ENCODE measurements at places on chromosomes 16 and 17.

DNA sequence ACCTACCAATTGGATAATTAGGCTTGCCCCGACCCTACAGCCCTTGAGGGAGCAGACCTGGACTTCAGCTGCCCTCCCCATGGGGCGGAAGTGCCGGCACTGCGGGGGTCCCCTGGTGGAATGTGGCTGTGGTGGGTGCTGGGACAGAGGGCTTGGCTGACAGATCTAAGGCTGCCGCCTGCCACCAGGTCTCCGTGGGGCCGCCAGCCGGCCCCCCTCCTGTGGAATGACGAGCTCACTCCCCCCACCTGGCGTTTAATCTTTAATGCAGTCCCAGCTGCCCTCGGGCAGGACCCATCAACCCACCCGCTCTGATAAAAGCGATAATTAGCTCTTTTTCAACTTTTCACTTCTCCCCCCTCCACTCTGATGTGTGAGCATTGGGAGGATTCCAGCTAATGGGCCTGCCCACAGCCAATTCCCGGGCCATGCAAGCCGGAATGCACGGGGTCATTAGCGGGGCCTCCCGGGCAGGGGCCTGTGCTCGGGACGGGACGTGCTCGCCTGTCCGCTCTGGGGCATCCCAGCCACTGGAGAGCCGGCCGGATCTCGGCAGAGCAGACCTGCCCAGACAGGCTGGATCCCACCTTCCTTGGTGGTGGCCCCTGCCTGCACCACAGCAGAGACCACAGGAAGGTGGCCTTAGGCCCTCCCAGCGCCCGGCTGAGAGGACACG, 28.3 kb upstream of the GOSR2 start:
- no peak for DNase-seq

DNA sequence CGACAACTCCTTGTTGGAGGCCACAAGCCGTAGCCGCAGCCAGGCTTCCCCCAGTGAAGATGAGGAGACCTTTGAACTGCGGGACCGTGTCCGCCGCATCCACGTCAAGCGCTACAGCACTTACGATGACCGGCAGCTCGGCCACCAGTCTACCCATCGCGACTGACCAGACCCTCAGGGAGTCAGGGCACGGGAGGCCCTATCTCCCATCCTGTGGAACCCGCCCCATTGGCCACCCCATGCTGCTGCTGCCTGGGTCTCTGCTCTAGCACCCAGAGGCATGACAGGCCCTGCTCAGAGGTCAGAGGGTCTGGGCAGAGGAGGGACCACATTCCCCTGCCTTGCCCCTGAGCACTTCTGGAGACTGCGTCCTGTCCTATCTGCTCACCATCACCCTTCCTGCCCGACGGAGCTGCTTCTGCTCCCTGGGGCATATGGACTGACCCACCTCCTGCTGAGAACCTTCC, 8.9 kb downstream of the TNFAIP1 start:
- no peak for DNase-seq

DNA sequence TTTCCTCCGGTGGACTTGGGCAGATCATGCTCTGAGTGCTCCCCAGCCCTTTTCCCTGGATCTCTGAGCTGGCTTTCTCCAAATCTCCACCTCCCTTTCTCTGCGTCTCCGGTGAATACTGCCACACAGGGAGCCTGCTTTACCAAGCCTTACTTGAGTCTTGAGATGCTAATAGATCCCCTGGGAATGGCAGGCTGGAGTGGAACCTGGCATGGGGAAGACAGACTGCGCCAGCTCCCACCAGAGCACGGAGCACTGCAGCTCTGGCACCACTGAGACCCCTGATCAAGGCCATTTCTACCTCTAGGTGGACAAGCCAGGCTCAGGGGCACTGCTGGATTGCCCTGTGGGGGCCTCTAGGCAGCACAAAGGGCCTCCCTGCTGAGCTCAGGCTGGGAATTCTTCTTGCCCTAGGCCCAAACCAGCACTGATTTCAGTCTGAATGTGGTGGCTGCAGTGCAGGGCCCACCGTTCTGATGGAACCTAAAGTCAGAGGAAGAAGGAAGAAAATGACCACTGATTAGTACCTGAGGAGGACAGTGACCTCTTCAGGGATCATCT, 74.3 kb upstream of the CRHR1 start:
- no peak for DNase-seq

DNA sequence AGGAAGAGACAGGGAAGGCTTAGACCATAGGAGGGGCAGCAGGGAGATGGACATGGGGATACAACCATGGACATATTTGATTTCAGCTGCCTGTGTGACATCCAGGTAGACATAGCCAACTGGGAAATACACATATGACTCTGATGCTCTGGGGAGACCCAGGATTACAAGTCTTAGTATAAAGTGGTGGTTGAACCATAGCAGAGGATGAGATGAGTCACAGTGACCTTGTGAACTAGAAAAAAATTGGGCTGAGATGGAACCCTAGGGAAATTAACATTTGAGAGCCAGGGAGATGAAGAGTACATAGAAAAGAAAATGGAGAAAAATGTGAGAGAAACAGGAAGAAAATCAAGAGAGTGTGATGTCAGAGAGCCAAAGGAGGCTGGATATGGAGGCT, 10.2 kb downstream of the MARCHF10 start:
- DNase-seq: no peak

- DNase-seq: no peak
Observed at GRCh38 chr17:32827227-32827626, 49.7 kb downstream of the MYO1D start.

DNA sequence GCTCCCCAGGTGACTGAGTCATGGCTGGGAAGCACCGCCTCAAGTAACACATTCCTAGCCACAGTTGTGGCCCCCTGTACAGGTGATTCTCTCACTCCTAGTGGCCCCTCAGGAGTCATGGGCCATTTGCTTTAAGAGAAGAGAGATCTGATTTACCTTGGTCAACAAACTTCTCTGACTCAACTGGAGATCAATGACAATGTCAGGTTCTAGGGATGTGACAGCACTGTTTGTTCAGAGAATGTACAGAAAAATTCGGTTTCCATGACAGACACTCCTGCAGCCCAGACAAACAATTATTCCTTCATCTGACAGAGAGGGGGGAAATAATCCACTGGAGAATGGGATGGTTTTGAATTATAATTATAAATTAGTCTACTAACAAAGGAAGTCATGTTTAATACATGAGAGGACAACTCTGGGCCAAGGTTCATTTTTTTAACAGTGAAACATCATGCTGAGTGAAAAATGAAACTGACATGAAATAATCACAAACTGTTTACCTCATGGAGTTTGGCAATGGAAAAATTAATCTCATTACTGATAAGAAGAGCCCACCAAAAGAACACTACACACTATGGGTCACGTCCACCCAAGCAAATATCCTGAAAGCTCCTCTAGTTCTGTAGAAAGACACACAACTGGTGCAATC, 9.7 kb downstream of the ERN1 start:
- DNase-seq: no peak

- no peak for DNase-seq
Observed at GRCh38 chr17:57746221-57746620, 1.1 kb upstream of the CCDC182 start.

- peak; percentile 7 for DNase-seq
Observed at GRCh38 chr16:35252356-35252936, 1793.0 kb downstream of the TP53TG3F start.

- DNase-seq: no peak
Observed at GRCh38 chr17:69268543-69269014, 40.0 kb upstream of the ABCA10 start.

DNA sequence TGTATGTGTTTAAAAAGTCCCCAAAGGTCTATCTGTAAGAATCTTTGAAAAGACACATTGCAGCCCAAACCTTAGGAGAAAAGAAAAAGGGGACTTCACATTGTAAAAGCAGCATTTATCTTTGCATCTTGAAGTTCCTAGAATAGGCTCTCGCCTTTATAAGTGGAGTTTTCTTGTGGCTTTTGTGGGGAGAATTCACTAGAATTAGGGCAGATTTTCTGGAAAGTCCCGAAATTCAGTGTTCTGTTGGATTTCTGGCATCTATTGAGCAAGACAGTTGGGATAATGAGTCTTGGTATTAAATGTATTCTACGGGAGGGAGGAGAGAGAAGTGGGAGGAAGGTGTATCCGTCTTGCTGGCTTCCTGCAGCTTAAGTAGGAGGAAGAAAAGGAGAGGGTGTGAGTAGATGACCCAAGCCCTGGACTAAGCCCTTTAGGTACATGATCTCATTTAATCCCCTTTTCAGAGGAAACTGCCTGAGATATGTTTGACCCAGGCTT, 62.6 kb downstream of the PRKCA start:
- DNase-seq: no peak

DNA sequence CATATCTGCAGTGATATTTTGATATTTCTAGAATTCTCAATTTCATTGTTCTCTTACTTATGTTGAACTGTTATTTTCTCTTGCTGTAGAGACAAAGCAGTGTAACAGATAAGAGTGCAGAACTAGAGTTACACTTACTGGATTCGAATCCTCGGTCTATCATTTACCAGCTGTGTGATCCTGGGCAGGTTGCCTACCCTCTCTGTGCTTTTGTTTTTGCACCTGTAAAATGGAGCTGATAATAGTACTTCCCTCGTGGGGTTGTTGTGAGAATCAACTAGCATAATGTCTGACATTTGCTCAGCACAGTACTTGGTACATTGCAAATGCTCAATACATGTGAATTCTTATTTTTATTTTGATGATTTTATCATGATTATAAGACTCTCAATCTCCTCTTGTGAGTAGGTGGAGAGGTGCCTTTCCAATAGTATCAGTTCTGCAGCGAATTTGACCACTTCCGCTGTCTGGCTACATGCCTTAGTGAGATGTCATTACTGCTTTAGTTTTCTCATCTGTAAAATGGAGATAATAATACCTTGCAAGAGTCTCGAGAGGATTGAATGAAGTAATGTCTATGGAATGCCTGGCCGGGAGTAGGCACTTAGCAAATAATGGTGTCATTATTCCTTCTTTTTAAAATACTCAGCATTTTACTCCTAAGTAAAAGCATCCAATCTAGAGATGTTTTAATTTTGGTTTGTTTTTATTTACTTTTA, 312.2 kb upstream of the MAF start:
- no peak for DNase-seq

- DNase-seq: no peak
Observed at GRCh38 chr16:80974649-80975376, 31.9 kb downstream of the CMC2 start.

- DNase-seq: no peak
Observed at GRCh38 chr17:47745037-47745380, 12.0 kb downstream of the TBX21 start.

DNA sequence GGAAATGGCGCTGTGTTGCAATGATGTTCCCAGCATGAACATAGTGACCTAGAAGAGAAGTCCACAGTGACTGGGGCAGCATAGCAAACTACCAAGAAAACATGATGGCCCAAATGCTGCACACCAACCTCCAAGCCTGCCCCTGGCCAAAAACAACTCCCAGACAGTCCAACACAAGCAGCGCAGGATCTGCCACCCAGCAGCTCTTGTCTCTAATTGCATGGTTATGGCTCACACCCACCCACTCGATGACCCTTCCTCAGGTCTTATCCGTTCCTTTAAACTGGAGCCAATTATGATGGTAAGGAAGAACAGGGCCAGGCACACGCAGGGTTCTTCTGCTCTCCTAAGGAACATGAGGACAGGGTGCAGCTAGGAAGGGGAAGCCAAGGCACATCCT, 2.9 kb downstream of the MRPL27 start:
- DNase-seq: no peak

- DNase-seq: no peak
Observed at GRCh38 chr17:4326608-4327007, 39.9 kb downstream of the UBE2G1 start.

GRCh38 chr17:68953340-68953997, 1.7 kb downstream of the ABCA8 start:
- DNase-seq: no peak

- DNase-seq: peak; percentile 46
Observed at GRCh38 chr16:86297866-86298757, 212.2 kb upstream of the FOXF1 start.

GRCh38 chr17:40093580-40094201, 6.7 kb downstream of the NR1D1 start:
- DNase-seq: no peak

GRCh38 chr17:63696381-63696961, 3.5 kb downstream of the LIMD2 start:
- DNase-seq: peak; percentile 36

- DNase-seq: peak; percentile 75
Observed at GRCh38 chr17:1055751-1056645, 59.1 kb downstream of the TIMM22 start.

GRCh38 chr17:56724664-56725063, 109.1 kb downstream of the C17orf67 start:
- no peak for DNase-seq

DNA sequence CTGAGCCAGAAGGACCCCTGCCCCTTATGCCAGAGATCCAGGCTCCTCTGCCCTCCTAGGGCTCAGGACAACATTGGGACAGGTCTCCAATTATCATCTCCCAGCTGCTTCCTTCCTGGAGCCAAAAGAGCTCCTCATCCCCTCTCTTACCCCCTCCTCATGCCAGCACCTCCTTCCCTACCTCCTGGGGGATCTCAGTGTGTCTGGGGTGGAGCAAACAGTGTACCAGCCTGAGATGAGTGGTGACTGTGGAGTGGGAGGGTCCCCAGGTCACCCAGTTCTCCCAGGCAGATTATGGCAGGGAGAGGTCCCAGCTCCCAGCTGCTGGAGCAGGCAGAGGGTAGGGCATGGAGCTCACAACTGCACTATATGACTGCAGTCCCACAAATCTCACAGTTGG, 23.7 kb downstream of the SRCIN1 start:
- no peak for DNase-seq

- DNase-seq: no peak
Observed at GRCh38 chr17:75854881-75855309, 240 bp downstream of the WBP2 start.

GRCh38 chr16:31477220-31478216, 5.4 kb upstream of the SLC5A2 start:
- DNase-seq: no peak

DNA sequence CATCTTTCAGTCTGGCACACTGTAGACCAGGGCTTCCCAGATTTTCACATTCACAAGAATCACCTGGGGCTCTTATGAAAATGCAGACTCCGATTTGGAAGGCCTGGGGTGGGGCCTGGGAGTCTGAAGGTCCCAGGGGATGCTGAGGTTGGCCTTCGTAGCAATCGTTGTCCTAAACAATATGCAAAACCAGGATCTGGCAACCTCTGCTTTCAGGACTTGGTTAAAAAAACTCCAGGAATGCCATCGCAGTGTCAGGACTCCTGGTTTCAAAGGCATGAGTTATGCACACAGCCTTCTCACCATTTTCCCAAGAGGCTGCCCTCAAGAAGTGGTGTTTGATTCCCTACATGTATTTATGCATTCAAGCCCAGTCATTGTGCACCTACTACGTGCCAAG, 6.7 kb downstream of the CLEC19A start:
- DNase-seq: no peak

GRCh38 chr17:70956726-70957125, 787.4 kb downstream of the KCNJ2 start:
- DNase-seq: no peak

DNA sequence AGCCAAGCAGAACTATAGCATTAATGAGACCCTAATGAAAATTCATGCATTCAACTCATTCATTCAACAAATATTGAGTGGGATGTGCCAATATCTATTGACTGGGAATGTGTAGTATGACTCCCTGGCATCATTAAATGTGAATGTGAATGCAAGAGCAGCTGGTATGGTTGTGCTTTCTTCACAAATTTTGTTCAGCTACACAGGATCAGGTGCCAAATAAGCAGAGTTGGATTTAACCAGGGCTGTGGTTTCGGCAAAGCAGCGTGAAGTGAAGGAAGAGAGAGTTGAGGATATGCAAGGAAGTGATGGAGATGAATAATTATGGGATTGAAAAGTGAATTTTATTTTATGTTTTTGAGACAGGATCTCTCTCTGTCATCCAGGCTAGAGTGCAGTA, 87.1 kb upstream of the HNF1B start:
- DNase-seq: no peak

- no peak for DNase-seq
Observed at GRCh38 chr16:81627024-81627423, 152.1 kb upstream of the PLCG2 start.
